ENCODE measurements at places on chromosomes 11 and 22. TPM values are rescaled to one million over a fixed set of nuclear protein-coding genes. Genes with fewer than 3 reads are reported as not detected.

MS4A7 gene
- total RNA-seq: not detected

CRYBA4 gene
- total RNA-seq: not detected

MIOX gene
- 0.29 TPM for total RNA-seq

RBMXL2 gene
- total RNA-seq: not detected

GALNT18 gene
- total RNA-seq: 6.1 TPM

SCGB2A2 gene
- not detected for total RNA-seq

DNA sequence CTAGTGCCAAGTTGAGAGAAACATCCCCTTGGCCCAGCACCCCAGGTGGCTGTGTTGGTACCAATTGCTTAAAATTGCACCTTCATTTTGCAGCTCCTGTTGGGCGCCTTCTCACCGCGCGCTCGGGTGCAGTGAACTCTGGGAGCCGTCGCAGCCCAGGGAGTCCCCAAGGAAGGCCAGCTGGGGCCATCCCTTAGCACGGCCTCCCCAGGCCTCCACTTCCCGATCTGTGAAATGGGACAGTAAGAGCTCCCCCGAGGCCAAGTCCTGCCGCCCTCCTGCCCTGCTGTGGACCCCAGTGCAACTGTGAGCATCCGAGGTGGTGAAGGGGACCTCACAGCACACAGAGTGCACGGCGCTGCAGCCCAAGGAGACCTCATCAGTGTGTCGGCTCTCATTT, 1234.1 kb downstream of the BRD1 start:
- DNase-seq: no peak

DNA sequence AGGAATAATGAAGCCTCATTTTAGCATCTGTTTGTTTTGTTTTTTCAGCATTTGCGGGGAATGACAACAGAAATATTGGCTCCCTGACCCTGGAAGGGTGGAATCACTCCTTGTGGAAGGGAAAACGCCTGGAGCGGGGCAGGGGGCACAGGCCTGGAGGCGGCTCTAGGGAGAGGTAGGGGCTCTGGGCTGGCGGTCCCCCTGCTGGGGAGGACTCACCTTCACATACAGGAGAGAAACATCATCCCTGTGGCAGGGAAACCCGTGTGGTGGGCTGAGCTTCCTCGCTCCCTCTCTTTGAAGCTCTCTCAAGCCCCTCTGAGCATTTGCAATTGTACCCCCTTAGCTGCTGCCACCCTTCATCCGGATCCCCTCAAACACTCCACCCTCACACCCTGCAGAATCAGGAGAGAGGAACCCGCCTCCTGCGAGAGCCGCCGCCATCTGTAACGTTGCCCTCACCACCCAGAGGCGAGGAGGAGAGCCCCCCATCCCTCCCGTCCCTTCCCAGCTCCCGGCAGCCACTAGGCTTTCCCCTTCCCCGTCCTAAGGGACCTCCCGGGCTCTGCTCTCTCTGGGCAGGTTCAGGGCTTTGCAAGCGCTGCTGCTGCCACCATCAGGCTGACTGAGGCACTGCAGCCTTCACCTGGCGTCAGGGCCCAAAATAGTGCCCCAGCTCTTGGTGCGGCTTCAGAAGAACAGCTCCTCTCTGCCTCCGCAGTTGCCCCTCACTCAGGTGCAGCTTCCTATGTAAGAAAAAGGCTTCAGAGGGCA, 10.4 kb downstream of the KIRREL3 start:
- peak; percentile 28 for DNase-seq

- DNase-seq: no peak
These were observed 32.2 kb downstream of the MMP20 start for GRCh38 chr11:102592634-102593581.

GRCh38 chr11:124075841-124076651, 34.9 kb upstream of the OR10G7 start:
- peak; percentile 17 for DNase-seq

GRCh38 chr11:73647459-73648100, 1.2 kb downstream of the PLEKHB1 start:
- peak; percentile 60 for DNase-seq

GRCh38 chr11:111938687-111939160, 1.6 kb downstream of the DIXDC1 start:
- no peak for DNase-seq

GRCh38 chr22:29523761-29524160, 29.8 kb downstream of the THOC5 start:
- no peak for DNase-seq

- peak; percentile 72 for DNase-seq
These were observed 5.2 kb downstream of the PCSK7 start for GRCh38 chr11:117226388-117227385.

DNA sequence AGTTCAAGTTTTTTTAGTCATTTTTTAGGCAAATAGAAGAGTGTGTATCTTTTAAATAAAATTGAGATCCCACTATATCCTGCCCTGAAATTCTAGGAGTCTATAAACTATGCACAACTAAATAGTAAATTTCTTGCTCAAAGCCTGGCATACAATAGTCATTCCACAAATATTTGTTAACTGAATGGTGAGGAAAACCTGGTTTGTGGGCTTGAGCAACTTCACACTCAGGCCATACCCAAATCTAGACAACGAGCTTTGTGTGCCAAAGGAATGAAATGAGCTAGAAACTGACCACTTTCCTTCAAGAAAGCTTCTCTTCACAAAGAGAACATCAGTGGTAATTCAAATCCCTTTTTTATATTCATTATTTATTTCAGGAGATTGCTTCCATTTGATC, 39.6 kb upstream of the AMOTL1 start:
- no peak for DNase-seq

DNA sequence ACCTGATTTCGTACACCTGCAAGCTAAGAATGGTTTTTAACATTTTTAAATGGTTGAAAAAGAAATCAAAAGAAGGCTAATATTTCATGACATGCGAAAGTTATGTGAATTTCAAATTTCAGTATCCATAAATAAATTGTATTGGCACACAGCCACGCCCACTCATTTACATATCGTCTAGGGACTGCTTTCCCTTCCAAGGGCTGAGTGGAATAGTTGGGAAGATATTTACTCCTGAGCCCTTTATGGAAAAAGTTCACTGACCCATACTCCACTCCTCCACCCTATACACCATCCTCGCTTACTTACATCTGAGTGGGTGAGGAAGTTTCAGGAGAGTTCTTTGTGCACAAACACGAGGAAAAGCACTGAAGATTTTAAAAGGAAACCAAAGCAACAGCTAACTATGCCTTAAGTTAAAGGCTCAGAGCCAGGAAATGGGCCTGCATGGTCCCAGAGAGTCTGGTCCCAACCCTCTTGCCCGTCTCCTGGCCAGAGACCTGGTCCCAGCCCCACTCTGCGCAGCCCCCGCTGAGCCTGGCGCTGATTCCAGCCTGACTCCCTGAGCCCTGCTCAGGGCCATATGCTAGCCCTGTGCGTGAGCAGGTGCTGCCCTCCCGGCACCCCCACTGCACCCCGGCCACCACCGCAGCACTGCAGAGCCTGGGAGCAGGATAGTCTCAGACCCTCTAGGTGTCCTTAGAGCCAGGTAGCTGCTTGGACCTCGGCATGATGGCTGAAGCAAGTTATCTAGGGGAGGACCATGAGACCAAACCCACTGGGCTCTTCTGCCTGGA, 69.8 kb downstream of the EFCAB6 start:
- DNase-seq: no peak

DNA sequence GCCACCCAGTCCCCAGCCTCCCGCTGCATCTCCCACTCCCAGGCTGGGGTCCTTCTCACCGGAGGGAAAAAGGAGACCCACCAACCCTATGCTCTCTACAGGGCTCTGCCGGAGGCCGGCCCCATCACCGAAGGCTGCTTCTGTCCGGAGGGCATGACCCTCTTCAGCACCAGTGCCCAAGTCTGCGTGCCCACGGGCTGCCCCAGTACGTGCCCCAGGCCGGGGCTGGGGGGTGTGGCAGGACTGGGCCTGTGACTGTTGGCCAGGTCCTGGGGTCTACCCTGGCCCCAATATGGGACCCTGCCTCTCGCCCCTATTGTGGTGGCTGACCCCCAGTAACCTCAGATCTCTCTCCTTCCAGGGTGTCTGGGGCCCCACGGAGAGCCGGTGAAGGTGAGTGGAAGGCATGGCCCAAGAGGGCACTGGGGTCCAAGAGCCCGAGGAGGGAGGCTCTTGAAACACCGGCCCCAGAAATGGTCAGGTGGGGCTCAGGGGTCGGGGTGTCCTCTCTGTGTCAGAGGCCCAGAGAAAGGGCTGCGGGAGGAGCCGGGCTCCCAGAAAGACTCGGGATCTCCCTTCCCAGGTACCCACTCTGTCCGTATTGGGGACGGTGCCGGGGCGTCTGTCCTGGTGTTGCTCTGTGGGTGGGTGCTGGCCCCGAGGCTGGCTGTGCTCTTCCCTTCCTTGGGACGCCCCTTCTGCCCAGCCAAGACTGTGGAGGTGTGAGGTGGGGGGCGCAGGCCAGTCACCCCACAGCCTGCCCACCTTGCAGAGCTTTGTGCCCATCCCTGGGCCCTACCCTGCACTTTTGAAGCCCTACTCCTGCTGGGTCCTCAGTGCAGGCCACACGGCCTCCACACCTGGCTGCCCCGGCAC, 26.1 kb upstream of the MUC5B start:
- no peak for DNase-seq

- no peak for DNase-seq
These were observed 98.6 kb downstream of the YAP1 start for GRCh38 chr11:102208835-102209234.

GRCh38 chr11:123235656-123236261, 40.7 kb upstream of the CLMP start:
- DNase-seq: no peak
